GM06990 (cell line): ENCODE measurements at places on chromosomes 7 and 10.

GRCh38 chr10:15783941-15784636, 64.4 kb upstream of the ITGA8 start:
- no peak for DNase-seq

DNA sequence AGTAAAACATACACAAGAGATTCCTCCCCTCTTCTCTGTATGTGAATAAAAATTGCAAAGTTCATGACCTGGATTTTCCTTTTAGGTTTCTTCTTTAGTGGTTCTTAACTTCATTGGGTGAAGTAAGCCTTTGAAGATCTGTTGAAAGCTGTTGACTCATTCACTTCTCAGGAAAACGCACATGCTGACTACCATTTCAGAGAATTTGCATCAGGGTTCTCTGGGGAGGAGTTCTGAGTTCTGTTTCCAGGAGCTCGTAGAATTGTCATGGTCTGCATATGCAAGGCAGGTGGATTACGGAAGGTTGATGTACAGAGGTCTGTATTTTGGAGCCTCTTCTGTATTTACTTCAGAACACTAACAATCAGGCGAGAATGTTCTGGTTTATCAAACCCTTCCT, 962 bp upstream of the SLC26A4 start:
- no peak for DNase-seq

DNA sequence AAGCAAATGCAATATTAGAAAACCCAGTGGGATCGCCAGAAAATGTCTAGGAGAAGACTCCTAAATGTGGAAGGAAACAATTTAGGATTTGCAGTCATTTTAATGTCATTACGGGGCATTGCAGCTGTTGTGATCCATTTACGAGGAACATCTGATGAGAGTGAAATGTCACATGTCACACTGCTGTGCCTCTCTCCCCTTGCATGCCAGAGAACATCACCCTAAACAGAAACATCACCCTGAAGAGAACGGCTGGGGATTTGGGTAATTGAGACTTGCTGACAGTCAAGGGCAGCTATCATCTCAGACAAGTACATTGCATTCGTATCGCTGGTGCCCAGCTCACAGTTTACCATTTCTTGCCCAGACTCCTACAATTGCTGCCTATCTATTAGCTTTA, 785.7 kb upstream of the POM121L12 start:
- DNase-seq: no peak

GRCh38 chr7:44093102-44093641, 10.8 kb upstream of the POLM start:
- no peak for DNase-seq

- no peak for DNase-seq
These were observed 314.2 kb downstream of the LHFPL3 start for GRCh38 chr7:104642560-104642959.

DNA sequence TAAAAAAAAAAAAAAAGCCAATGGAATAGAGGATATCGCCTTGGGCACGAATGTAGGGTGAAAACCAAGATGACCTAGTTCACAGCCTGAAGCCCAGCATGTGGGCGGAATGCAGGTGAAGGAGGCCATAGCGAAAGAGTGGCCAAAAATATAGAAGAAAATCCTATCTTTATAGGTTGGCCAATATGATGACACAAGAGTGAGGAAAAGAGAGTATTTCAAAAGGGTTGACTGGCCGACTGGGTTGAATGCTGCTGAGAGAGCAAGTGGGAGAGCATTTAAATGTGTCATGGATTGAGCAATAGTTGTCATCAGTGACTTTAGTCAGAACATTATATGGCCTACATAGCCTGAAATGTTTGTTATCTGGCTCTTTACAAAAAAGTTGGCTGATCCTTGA, 17.2 kb upstream of the GLI3 start:
- no peak for DNase-seq

DNA sequence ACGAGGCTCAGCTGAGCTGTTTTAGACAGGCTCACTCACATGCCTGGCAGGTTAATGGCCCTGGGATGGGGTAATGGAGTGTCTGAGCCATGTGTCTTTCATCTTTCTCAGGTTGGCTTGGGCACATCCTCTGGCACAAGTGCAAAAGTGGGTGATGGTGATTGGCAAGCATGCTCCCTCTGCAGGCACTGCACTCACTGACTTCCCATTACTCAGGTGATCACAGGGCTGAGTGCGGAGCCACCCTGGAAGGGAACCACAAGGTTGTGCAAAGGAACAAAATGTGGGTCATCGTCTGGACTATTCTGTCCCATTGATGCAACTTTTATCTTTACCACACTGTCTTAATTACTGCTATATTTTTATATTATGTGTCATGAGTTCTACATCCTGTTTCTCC, 244.1 kb upstream of the AKR1E2 start:
- DNase-seq: no peak

GRCh38 chr10:34585422-34586112, 229.5 kb downstream of the PARD3 start:
- no peak for DNase-seq

- no peak for DNase-seq
These were observed 18.8 kb downstream of the AKR1B1 start for GRCh38 chr7:134440067-134440466.

DNA sequence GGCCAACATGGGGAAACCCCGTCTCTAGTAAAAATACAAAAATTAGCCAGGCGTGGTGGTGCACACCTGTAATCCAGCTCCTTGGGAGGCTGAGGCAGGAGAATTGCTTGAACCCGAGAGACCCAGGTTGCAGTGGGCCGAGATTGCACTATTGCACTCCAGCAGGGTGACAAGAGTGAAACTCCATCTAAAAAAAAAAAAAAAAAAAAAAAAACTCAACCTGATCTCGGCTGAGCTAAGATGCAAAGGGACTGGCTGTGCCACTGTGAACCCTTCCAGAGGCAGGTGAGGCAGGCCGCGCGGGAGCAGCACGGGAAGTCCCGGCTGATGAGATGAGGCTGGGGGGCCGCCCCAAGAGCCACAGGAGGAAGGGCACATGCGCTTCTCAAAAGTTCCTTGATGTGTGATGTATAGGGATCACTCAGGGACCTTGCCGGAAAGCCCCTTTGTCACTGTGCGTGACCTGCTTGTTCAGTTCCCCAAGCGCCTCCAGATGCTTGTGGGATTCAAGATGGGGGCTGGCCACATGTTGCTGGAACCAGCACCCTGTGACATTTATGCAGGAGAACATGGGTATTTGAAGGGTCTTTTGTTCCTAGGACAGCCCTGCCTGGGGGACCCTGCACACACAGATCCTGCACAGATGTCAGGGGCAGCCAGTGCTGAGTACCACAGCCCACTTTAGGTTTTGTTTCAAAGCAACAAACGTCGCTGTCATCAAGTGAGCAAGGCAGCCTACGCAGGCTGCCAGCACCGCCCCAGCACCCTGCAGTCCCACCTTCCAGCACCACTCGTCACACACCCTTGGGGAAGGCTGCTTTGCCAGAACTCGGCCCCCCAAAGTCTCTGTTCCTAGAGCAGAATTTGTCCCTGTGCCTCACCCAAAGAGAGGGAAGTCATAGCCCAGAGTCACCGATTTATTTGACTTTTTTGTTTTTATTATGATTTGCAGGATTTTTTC, 74.8 kb upstream of the SH2B2 start:
- peak; percentile 76 for DNase-seq

GRCh38 chr10:118917701-118918100, 111.8 kb upstream of the NANOS1 start:
- DNase-seq: no peak

DNA sequence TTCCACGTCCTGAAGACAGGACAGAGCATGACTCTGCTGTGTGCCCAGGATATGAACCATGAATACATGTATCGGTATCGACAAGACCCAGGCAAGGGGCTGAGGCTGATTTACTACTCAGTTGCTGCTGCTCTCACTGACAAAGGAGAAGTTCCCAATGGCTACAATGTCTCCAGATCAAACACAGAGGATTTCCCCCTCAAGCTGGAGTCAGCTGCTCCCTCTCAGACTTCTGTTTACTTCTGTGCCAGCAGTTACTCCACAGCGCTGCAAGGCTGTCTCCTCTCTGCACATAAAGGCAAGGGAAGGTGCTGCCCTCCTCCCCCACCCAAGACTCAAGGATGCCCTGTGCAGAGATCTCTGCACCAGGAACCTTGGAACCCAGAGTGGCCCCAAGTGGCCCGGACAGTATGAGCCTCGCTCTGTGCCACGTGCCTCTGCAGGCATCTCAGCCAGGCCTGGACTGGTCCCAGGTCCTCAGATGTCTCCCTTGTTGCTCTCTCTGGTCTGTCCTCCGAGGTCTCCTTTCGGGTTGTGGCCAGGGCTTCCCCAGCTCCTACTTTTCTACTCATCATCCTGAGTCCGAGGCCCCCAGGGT, 230.3 kb upstream of the PRSS58 start:
- no peak for DNase-seq

GRCh38 chr7:90736316-90736715, 140.2 kb downstream of the CDK14 start:
- no peak for DNase-seq

- DNase-seq: no peak
These were observed 876.2 kb downstream of the GRID1 start for GRCh38 chr10:85490431-85490830.

GRCh38 chr7:153130052-153130451, 370.5 kb downstream of the ACTR3B start:
- DNase-seq: no peak

DNA sequence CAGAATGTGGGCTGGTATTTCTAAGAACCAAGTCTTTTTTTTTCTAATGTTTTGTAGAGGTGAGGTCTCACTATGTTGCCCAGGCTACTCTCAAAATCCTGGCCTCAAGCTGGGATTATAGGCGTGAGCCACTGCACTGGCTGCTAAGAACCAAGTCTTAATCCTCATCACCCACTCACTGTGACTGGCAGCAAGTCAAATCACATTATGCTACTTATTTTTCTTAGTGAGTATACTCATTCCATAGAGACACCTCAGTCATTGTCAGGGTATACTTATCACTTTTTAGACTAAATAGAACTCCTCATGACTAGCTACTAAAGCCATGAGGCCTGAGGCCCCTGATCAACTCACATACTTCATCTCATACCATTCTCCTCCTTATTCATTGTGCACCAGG, 116.1 kb downstream of the STRA8 start:
- no peak for DNase-seq

GRCh38 chr10:102668326-102669107, 24.2 kb downstream of the TRIM8 start:
- DNase-seq: no peak

DNA sequence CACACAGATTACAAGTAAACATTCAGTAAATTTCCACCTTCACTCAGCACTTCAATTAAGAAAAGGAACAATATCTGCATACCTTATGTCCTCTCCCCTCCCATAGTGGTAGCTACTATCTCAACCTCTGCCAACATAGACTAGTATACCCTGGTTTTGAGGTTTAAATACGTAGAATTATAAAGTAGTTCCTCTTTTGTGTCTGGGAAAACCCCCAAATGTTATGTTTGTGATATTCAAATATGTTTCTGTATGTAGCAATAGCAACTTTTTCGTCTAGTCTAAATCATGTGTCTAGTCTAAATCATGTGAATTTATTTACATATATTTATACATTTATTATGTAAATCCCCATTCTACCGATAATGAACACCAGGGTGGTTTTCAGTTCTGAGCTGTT, 13.2 kb upstream of the CAMK2B start:
- no peak for DNase-seq

GRCh38 chr10:104328646-104328895, 9.7 kb downstream of the ITPRIP start:
- DNase-seq: no peak
